ENCODE measurements at places on chromosomes 3 and 15. TPM values are rescaled to one million over a fixed set of nuclear protein-coding genes. Genes with fewer than 3 reads are reported as not detected.

DNA sequence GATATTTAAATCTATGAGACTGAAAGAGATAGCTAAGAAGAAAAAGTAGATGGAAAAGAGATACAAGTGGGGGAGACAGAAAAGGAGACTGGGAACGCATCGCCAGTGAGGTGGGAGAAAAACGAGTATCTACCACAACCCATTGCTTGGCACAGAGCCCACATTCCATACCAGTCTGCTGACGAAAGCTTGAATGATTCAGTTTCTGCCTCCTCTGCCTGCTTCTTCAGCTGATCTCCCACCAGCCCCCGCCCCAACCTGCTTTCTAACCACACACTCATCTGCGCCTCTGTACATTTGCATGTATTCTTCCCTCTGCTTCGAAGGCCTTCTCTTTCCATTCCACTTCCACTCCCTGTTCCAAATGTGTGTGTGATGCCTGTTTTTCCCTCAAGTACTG lies 188.1 kb downstream of the USP13 start:
- DNase-seq: no peak

DNA sequence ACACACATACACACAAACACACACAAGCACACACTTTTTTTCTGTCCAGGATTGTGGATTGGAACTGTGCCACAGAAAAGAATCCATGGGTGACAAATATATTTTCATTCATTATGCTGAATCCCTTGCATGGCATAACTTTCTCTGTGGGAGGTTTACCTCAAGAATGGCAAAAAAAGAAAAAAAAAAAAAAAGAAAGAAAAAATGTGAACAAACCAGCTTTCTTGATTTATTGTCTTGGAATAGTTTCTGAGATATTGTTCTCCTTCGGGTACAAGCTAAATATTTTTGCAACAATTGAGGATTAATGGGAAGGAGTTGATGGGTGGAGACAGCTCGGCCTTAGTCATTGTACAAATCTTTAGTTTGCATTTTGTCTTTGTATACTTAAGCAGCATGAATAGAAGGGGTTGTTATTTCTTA lies 153.1 kb downstream of the GMNC start:
- DNase-seq: no peak

- DNase-seq: no peak
Measured at GRCh38 chr15:57288926-57289580, 87.3 kb upstream of the CGNL1 start.

- no peak for DNase-seq
Measured at GRCh38 chr3:46089237-46090011, 62.1 kb upstream of the XCR1 start.

DNA sequence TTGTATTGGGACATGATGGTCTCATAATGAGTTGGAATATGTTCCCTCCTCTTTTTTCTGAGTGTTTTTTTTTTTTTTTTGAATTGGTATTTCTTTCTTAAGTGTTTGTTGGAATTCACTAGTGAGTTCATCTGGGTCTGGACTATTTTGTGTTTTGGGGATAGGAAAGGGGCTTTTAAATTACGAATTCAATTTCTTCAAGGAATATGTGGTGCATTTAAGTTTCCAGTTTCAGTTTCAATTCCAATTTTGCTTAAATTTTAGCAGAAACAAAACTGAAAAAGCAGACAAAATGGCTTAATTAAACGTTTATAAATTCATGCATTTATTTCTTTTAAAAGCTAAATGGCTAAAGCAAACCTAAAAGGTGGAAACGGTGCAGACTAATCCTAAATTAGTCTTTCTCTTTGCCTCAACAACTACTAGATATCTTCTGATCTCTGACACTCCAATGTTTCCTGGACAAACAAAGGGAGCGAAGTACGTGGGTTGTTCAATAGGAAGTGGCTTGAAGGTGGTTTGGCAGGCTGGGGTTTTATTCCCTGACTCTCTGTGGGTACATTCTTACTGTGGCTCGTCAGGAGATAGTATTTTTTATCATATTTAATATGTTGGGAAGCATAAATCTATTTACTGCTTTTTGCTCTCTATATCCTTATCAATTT lies 50.0 kb upstream of the CORO2B start:
- DNase-seq: no peak

DNA sequence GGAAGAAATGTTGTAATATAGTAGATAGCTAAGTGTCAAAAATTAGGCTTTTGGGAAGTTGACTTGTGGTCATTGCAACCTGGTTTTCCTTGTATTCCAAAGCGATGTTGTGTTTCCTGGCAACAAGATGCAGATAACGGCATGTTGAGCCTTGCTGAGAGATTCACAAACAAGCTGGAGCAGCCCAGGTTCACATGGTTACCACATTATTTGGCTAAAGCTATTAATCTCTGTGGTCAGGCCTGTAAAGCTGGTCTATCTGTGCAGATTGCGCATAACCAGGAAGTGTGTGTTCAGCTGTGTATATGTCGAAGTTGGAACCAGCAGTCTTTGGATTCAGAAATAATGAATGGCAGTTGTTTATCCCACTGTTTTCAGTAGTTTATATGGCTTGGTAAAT lies 6.6 kb downstream of the TIPARP start:
- DNase-seq: no peak

GRCh38 chr3:142961539-142961938 lies 1.9 kb downstream of the PAQR9 start:
- DNase-seq: no peak

- DNase-seq: no peak
Measured at GRCh38 chr3:99633887-99634558, 4.4 kb upstream of the COL8A1 start.

DNA sequence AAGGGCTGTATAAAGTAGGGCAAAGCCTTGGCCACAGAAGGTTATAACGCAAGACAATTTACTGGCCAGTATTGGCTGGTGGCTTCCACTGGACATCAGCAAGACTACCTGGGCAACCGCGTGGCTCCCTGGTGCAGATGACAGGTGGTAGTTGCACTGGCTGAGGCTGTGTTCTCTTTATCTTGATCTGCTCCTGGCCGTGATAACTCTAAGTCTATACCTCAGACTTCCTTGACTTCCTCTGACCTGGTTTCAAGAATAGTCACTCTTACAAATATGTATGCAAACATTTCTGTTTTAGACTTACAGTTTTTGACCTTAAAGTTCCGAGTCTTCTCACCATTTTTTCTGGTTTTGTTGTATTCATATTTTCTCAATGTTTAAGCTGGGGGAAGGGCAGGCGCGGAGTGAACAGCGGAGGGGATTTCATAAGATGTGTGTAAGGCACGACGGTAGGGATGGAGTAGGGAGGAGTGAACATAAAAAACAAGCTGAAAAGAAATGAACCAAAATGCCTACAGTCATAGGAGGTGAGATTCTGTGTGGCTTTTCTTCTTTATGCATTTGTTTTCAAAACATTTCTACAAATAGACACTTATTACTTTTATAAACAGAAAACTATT lies 15.2 kb upstream of the TMEM212 start:
- DNase-seq: no peak

GRCh38 chr3:57756528-57757401 lies 656 bp downstream of the SLMAP start:
- no peak for DNase-seq

The STRIT1 gene
- total RNA-seq: not detected

The LEKR1 gene
- 1.2 TPM for total RNA-seq

The EXOG gene
- total RNA-seq: 7.3 TPM

The FGD5 gene
- 38.6 TPM for total RNA-seq
